NB4 (cell line): ENCODE measurements at places on chromosomes 11 and 22.
A peak's percentile ranks its signal among the peaks of the same experiment; 100 is the strongest.

GRCh38 chr22:46436595-46437175, 100.7 kb downstream of the CELSR1 start:
- no peak for DNase-seq

- no peak for DNase-seq
Observed at GRCh38 chr11:79940974-79941735, 500.3 kb upstream of the TENM4 start.

GRCh38 chr11:83692675-83693074, 406.5 kb upstream of the CCDC90B start:
- DNase-seq: no peak

- DNase-seq: peak; percentile 23
Observed at GRCh38 chr11:102950622-102951081, 4.9 kb downstream of the MMP13 start.
